Activated T-cell treated with anti-CD3 and anti-CD28 coated beads, Interleukin-2, amount 50 U/mL, for 48 hours (primary cell): ENCODE measurements at places on chromosomes 2 and 18.

DNA sequence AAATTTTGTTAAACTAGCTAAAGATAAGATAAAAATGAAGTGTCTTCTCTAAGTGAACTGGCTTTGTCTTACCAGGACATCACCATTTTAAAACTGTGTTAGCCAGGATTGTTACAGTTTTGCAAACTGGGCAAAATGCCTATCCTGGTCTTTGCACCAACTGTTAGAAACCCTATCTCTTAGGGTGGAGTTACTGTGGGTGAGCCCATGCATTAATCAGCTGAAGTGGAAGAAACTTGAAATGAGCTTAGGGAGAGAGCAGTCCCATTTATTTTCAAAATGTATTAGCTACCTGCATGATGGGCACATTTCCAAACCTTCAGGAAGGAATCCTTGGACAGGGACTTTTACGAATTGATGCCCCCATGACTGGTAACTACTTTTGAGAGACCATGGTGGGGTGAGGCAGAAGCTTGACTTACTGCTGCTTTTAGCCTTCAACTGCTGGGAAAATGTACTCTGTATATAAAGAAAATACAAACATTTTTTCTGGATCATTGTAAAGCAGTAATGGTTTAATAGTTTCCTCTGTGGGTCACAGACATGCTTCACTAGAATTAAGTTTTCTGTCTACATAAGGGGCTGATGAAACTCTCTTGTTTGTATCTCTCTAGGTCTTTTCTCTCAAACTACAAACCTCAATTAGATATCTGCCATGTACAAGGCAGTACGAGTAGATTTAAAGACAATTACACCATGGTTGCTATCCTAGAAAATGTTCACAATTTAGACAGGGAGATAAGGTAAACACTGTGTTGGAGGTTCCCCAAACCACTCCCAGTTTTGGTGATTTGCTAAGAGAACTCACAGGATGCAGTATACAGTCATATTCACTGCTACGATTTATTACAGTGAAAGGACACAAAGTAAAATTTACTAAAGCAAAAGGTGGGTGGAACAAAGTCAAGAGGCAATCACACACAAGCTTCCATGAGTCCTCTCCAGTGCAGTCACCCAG, 321.4 kb upstream of the MMADHC start:
- no peak for DNase-seq

DNA sequence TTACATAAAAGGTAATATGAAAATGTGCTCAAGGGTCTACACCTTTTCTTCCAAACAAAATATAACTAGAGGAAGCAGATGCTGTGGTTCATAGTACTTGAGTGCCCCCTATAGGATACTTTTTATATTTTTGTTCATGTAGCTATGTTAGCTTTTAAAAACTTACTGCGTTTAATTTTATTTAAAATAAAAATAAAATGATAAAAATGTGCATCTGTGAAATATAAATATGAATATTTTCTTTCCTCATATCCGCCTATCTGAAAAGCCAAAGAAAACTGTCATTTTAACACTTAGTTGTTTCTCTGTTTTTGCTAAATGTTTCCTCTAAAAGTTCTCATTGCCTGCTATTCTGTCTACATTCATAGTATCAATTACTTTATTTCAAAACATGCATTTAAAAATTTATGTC, 9.6 kb upstream of the LRP1B start:
- DNase-seq: no peak

GRCh38 chr2:59882822-59883221, 670.6 kb downstream of the BCL11A start:
- DNase-seq: no peak

DNA sequence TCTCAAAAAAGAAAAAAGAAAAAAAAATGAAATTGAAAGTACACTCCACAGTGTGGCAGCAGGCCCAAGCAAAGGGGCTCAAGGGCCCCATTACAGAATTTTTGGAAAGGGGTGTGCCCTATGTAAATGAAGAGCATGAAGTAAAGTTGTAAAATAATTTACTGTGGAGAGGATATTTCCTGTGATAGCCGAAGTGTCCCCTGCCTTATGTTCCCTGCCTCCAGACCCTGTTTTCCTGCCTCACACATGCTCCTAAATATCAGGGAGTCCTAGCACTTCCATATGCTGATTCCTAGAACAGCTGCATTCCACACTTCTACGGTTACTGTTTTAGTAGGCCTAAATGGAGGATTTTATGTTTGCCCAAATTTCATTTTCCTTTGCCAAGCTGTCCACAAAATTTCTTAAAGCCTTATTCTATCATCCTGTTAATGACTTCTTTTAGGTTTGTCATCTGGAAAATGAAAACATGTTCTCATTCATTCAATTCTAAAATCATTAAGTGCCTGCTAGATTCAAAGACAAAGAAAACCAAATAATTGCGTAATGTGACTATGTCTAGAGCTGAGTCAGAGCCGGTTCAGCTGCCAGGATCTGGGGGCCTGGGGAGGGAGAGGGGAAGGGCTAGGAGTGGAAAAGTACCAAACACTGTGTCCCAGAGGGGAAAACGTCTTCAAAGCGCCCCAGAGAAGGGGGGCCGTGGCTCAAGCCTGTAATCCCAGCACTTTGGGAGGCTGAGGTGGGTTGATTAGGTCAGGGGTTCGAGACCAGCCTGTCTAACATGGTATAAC, 25.9 kb upstream of the IMPA2 start:
- no peak for DNase-seq

GRCh38 chr18:55090564-55091188, 131.4 kb upstream of the CCDC68 start:
- DNase-seq: no peak

- no peak for DNase-seq
These were observed 46.3 kb downstream of the PLEKHB2 start for GRCh38 chr2:131151398-131151797.

- DNase-seq: no peak
These were observed 289.3 kb downstream of the FSIP2 start for GRCh38 chr2:186027922-186028321.

DNA sequence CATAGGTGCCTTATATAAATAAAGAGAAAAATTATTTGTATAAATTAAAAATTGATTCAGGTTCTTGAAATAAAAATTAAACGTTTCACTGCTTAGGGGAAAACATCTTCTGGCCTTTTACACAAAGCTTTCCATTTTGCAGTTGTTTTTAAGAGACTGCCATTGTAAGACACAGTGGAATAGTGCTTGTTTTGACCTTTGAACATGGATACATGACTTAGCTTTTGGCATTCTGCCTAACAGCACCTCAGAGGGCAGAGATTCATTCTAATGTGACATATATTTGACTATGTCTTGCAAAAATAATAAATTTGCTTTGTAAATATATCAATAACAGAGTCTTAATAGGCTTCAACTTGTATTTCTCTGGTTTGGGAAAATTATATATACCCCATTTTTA, 142.1 kb downstream of the SLC4A10 start:
- no peak for DNase-seq

- DNase-seq: no peak
These were observed 138.9 kb downstream of the PXDN start for GRCh38 chr2:1605102-1606045.

DNA sequence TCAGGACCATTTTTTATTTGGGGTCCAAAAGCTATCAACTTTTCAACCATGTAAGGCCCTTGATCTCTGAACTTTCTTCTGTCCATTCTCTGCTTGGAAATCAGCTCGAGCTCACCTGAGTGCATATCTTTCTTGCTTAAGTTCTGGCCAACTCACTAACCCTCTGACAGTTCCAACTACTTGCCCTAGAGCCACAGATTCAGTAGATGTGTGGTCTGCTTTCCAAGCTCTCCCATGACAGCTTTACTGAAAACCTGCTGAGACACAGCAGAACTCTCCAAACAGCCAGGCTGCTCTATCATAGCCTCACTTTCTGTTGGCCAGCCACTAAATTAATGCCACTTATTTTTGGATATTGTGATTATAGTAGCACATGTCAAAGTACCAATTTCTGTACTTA, 21.2 kb upstream of the IKZF2 start:
- no peak for DNase-seq

GRCh38 chr18:31970617-31971016, 27.7 kb upstream of the TRAPPC8 start:
- DNase-seq: no peak
